ENCODE measurements at places on chromosomes 13 and 19.

GRCh38 chr19:18292810-18293641, 11.6 kb upstream of the JUND start:
- DNase-seq = peak; percentile 87

- no peak for DNase-seq
These were observed 11.7 kb upstream of the TRIM13 start for GRCh38 chr13:49985129-49985528.

- no peak for DNase-seq
These were observed 8.9 kb downstream of the COG3 start for GRCh38 chr13:45473627-45474026.

DNA sequence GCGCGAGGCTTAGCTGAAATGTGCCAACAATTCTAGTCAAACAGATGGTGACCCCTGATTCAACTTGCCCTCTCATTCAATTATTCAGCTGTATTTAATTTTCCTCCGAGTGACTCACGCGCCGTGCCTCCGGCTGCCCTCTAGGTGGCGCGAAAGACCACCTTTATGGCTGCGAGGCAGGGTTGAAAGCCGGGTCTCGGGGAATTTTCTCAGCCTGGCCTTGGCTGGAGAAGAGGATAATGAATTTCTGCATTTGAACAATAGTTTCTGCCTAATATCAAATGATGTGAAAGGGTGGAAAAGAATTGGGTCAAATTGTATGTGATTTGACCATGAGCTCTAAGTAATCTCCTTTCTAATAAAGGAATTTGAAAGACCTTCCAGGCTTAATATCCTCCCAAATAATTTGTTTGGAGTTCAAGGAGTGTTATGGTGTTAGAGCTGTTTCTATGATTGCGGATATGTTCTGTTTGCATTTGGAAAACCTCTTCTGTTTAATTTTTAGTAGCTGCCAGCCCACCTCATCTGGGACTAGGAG, 310.9 kb downstream of the ZNF536 start:
- peak; percentile 55 for DNase-seq

DNA sequence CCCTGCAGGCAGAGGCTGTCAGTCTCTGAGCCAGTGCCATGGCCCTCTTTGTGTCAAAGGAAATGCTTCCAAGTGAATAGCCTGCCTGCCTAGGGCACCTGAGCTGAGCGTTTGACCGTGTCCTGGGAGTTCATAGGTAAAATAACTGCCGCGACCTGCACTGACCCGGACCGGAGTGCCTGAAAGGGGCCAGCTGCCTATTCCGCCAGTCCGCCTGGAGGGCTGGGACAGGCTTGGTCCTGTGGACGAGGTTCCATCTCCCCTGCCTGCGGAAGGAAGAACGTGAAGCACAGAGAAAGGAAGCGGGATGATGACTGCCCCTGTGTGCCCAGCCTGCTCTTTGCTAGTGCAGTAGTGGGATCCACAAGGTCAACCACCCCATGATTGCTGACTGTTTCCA, 17.5 kb upstream of the ZNF492 start:
- no peak for DNase-seq

- DNase-seq = no peak
These were observed 13.6 kb downstream of the ACP4 start for GRCh38 chr19:50803633-50804419.

DNA sequence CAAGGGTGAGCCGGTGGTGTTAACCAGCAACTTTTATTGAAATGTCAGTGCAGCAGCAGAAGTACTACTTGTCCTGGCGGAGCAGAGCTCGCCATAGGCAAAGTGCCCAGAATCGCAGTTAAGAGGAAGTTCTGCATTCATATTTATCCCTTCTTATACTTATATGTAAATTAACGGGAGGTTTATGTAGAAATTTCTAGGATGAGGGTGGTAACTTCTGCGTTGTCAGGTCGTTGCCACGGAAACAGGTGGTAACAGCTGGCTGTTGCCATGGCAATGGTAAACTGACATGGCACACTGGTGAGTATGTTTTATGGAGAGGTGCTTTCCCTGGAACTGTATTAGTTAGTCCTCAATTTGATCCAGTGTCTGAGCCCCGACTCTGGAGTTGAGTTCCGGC, 2494.9 kb upstream of the PCDH20 start:
- no peak for DNase-seq

DNA sequence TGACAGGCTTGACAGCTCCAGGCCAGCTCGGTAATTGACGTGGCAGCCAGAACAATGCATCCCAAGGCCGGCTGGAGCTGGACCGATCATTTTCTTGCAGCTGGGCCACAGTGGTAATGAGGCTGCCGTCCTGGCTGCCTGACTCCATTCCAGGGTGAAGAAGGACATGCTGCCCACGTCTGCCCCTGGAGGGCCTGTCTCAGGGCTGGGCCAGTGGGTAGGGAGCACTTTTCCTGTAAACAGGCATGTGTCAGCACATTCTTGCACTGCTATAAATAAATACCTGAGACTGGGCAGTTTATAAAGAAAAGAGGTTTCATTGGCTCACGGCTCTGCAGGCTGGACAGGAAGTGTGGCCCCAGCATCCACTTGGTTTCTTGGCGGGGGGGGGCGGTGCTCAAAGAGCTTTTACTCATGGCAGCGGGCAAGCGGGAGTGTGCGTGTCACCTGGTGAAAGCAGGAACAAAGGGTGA, 38.1 kb upstream of the KCTD15 start:
- DNase-seq = no peak

DNA sequence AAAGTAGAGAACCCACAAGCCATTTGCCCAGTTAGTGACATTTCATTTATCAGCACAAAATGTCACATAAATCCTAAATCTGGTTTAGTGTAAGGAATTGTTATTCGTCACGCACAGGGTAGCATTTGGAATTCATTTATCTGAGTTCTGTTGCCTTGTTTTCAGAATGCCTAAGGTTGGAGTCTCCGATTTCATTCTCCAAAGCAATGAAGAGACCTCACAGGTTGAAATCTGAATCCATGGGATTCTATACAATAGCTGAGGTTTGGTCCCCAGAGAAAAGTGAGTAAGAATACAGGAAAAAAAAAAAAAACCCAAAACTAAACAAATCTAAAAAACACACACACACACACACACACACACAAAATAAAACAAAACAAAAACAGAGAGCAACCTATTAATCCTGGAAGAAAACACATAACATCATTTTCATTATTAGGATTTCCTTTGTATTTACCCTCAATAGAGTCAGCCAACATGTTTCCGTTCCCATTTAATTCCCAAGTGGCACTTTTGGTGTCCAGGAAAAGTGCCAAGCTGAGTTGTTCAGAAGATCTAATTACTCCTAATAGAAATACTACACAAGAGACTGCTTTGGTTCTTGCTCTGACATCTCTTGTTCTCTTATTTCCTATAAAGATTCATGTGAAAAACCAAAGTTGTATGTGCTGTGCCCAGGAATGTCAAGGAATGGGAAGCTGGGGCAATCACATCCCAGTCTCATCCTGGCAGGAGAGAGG, 36.2 kb upstream of the LRCH1 start:
- DNase-seq = no peak

DNA sequence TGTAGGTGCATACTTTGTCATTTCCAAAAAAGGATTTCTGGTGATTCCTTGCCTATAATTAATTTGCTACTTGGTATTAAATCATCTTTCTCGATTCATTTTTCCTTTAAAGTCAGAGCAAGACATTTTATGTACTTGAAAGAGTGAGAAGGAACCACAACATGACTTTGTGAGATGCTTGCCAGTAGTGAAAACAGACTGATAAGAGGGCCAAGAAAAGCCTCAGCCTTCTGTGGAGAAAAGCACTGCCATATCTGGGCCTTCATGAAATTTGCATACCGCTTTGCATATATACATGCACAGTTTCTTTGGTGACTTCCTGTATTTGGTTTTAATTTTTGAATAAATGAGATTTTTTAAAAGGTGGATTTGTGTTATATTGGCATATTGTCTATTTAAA, 128.4 kb downstream of the CDK8 start:
- DNase-seq = no peak

DNA sequence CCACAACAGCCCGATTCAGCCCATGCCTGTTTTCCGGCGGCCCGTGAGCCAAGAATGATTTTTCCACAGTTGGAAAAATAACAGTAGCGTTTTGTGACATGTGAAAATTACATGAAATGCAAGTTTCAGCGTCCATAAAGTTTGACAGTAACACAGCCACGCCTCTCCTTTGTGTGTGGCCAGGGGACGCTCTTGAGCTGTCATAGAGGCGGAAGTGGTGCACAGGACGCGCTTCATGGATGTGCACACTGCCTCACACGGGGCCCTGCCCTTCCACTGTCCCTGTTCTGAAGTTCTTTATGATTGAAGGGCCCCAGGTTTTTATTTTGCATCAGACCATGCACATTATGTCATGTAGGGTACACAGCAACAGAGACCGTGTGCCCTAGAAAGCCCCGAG, 12.4 kb upstream of the ELAVL1 start:
- no peak for DNase-seq

GRCh38 chr19:49645995-49646394, 4.0 kb downstream of the SCAF1 start:
- no peak for DNase-seq

DNA sequence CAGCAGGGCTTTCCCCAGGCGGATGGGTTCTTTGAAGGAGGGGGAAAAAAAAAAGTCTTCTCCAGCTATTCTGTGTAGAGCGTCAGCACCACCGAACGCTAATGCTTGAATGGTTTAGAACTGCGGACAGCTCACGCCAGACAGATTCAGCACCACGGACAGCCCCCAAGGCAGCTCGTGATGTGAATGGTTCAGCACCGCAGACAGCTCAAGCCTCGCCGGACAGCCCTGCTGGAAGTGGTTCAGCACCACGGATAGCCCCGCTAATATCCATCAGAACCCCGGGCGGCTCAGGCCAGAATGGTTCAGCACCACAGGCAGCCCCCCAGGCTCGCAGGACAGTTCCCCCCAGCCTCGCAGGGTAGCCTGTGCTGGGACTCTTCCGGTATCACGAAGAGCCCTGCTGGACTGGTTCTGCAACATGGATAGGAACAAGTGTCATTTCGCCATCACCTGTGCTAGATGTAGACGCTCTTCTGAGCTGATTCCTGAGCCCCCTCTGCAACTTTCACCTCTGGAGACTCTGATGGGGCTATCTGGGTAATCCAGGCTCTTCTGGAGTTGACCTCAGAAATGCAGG, 4.9 kb upstream of the SMIM17 start:
- peak; percentile 51 for DNase-seq

DNA sequence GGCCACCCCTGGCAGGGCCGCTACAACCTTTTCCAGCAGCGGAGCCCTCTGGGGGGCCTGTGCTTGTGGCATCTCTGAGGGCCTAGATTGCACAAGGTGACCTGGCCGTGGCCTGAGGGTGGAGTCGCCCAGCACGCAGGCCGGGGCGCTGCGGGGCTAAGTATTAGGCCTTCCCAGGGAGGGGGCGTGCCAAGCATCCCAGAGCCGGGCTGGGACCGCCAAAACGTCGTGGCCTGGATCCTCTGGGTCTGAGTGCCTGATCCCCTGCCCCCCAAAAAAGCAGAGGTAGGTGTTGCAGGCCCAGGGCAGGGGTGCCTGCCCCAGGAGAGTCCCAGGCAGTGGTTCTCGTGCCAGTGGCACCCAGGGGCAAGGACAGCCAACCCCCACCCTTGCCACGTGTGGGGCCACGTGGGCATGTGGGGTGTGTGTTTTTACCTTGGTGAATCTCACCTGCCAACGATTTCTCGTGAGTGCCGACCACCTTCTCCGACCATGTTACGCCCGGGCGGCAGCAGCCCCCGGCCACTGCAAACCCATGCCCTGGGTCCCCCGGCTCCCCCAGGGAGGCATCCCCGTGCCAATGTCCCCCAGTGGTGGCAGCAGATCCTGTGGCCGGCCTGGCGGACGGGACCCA, 12.6 kb upstream of the GNA15 start:
- no peak for DNase-seq

- DNase-seq = no peak
These were observed 296.3 kb downstream of the NALCN start for GRCh38 chr13:101120007-101120406.

DNA sequence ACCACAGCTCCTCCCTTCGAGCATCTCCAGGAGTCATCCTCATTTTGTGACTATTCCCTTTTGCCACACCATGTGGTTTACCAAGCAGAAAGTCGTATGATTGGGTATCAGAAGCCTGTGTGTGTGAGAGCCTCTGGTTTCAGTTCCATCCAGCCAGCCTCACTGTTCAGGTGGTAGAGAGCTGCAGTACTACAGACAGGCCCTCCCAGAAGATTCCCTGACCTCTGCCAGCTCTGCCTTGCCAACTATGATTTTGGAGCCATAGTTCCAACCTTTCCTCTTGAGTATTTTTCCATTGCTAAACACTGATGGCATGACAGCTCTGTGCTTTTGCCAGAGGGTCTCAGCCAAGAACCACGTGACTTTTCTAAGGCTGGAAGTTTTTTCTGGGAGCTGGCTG, 82.5 kb downstream of the DHRS12 start:
- DNase-seq = no peak

DNA sequence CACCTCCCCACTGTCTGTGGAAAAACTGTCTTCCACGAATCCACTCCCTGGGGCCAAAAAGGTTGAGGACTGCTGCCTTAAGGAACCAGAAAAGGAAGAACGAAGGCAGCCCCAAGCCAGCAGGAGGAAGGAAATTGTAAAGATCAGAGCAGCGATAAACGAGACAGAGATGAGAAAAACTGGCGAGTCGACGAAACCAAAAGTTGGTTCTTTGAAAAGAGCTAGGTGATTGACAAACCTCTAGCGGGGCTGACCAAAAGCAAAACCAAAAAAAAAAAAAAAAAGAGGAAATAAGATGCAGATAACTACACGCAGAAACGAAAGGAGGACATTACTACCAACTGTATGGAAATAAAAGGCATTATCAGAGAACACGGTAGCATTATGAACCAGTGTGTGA, 76.9 kb downstream of the GADD45B start:
- no peak for DNase-seq

- no peak for DNase-seq
These were observed 71.2 kb upstream of the ADGRE5 start for GRCh38 chr19:14310055-14310454.

- DNase-seq = no peak
These were observed 166.0 kb downstream of the DNAJC3 start for GRCh38 chr13:95842898-95843297.

DNA sequence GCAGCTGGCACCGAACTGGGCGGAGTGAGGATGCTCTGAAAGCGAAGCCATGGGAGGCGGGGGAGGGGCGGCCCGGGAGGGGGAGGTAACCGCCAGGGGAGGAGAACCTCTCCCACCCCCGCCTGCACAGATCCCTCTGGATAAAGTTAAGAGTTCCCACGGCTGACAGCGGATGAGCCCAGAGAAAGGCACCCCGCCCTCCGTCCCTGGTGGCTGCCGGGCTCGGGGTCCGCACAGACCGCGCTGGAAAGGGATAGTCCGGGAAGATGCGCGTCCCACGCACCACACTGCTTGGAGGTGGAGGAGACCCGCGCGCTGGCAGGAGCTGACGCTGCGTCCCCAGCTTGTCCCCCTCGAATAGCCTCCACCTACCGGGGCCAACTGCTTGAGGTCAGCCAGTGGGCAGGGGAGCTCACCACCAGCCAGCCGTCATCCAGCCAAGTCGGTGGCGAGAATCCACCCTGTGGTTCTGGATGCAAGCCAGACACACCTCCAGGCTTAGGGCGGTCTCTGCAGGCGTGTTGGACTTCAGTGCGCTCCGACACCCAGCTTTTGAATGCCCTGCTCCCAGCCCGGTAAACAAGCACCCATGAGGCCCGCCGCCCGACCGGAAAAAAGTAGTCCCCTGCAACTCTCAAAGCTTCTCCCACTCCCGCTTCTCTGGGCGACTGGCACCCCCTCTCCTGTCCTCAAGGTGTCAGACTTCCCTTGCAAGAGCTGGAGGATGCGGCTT, at the start of gene TRPC4:
TRPC4 (minus strand) TSS at position 17 of the 733 bp plus-strand sequence. CDS start 86,439 bp downstream, outside the sequence.
- DNase-seq = peak; percentile 35

All from mesothelial cell of epicardium (in vitro differentiated cells).